Amniotic epithelial cell (primary cell): ENCODE measurements at places on chromosomes 11 and 22.

GRCh38 chr11:104090767-104091166 lies 54.3 kb downstream of the DDI1 start:
- DNase-seq: no peak

- DNase-seq: no peak
Measured at GRCh38 chr22:19520007-19520406, 4.2 kb downstream of the CLDN5 start.

DNA sequence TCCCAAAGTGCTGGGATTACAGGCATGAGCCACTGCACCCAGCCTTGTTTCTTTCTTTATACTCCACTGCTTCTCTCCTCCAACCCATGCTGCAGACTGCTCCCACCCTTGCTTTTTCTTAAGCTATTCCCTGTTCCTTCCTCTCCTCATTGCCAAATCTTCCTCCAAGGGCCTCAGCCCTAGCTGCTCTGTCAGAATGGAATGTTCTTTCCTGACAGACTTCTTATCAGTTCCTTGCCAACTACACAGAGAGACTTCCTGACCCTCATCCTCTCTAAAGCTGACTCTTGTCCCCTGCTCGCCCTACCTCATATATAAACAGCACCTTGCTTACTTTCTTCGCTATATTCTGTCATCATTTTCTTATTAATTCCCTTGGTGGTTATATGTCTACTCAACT lies 16.9 kb upstream of the PIK3C2A start:
- peak; percentile 69 for DNase-seq

DNA sequence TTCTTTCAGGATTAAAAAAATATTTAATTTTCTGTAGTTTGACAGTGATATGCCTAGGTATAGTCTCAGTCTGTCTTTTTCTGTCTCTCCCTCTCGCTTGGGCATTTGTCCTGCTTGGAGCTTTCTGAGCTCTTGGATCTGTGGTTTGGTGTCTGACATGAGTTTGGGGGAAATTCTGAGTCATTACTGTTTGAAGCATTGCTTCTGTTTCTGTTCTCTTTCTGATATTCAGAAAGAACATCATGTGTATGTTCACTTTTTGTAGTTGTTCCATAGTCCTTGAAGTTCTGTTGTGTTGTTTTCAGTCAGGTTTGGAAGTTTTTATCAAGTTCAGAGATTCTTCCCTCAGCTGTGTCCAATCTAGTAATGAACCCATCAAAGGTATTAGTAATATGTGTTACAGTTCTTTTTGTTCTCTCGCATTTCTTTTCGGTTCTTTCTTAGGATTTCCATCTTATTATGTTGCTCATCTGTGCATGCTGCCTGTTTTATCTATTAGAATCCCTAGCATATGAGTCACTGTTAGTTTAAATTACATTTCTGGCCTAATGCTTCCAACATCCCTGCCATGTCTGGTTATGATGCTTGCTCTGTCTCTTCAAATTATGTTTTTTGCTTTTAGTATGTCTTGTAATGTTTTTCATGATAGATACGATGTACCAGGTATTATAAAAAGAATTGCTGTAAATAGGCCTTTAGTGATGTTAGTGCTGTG lies 48.4 kb downstream of the DDX10 start:
- peak; percentile 82 for DNase-seq

- no peak for DNase-seq
Measured at GRCh38 chr22:24380220-24380904, 47.0 kb upstream of the ADORA2A start.

DNA sequence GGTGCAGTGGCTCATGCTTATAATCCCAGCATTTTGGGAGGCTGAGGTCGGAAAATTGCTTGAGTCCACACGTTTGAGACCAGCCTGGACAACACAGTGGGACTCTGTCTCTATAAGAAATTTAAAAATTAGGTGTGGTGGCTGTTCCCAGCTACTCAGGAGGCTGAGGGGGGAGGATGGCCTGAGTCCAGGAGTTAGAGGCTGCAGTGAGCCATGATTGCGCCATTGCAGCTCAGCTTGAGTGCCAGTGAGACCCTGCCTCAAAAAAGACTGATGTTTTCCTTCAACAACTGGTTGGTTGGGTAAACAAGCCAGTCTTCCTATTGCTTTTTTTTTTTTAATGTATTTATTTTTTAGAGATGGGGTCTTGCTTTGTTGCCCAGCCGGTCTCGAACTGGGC lies 9.2 kb downstream of the XBP1 start:
- no peak for DNase-seq

DNA sequence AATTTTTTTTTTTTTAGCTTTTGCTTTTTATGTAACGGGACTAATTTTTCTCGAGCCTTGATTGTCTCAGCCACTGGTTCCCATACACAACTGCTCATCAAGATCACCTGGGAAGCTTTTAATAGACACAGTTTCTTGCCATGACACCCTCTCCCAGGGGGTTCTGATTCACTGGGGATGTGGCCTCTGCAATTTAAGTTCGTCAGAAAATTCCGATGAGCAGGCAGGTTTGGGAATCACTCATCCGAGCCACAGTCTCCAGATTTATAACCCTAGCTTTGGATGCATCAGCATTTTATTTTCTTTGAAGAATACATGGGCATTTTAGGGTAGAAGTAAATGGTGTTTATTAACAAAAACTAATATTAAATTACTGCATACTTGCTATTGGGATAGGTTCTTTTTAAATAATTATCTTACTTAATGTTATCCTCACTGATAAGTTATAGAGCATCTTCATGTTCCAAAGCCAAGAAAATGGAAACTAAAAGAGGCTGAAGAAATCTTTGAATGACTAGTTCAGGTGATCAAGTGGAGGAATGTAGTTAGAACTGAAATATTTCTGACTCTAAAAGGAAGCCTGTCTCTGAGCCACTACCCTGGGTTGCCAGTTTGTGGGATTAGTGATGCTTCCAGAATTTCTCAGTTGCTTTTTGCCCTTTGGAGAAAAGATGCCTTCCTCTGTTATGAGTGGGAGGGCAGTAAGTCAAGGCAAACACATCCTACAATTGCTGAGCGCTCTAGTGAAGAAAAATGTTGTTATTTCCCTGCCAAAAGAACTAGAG lies 319.0 kb downstream of the DDX10 start:
- no peak for DNase-seq

GRCh38 chr11:69365558-69365957 lies 71.6 kb downstream of the MYEOV start:
- no peak for DNase-seq

DNA sequence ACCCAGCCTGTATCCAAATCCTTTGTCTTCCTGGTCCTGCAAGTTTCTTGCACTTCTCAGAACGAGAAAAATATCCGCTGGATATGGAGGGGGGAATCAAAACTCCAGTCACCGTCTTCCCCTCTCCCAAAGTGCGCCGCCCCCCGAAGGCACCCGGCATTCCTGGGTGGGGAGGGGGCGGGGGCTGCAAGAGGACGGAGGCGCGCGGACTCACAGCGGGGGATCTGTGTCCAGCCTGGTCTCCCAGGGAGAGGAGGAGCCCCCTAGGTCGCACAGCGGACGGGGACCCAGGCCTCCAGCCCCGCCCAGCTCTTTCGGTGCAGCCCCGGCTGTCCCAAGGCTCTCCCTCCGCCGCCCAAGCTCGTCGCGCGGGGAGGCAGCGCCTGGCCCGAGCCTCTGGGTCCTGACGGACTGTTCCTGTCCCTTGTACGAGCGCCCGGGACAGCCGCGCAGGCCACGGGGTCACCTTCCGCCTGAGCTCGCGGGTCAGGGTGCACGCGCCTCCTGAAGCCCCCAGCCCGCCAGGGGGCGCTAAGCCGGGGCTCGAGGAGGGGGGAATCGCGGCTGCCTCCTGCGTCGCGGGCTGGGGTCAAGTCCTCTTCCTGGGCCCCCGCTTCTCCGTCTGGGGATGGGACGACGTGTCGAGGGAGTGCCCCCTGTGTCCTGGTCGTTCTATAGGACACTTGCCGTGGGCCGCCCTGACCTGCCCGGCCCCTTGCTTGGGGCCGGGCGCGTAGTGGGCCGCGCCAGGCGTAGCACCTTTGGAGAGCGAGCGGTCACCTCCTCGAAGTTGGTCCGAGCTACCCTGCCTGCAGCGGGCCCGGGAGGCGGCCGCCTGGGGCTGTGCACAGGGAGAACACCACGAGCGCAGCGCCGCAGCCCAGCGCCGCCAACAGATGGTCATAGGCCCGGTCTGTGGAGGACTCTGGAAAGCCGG lies 2.4 kb upstream of the WNT11 start:
- peak; percentile 17 for DNase-seq

DNA sequence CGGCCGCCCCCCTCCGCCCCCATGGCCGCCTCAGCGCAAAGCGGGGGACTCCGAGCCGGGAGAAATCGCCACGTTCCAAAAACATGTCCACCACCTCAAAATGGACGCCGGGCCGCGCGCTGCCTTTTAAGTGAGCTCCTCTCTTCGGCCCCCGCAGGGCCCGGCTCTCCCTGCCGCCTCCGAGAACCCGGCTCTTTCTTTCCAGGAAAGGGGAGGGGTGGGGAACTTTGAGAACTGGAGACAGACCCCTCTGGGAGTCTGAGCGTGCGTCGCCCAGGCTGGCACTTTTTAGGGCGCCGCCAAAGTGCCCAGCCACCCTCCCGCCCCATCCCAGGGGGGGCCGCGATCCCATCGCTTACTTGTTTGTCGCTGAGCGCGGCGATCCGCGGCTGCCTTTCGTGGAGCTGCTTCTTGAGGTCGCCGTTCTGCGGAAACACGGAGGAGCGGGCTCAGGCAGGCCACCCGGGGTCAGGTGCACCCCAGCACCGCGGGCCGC lies 1.6 kb downstream of the PHF21B start:
- DNase-seq: no peak

DNA sequence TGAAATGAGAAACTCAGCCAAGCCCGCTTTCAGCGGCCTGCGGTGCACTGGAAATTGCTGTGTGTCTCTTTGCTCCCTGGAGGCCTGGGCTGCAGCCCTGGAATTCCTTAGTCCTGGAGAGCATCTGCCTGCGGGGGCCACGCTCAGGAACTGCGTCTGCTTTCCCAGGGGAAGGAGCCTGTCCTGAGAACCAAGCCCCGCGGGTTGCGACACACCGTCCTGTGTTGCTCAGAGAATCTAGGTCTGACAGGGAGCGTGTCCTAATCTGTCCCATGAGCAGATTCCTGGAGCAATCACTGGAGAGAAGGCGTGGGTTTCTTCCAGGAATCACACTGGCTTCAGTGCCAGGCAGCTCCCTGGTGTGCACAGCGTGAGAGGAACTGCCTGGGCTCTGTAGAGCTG lies 708.1 kb downstream of the BRD1 start:
- no peak for DNase-seq

DNA sequence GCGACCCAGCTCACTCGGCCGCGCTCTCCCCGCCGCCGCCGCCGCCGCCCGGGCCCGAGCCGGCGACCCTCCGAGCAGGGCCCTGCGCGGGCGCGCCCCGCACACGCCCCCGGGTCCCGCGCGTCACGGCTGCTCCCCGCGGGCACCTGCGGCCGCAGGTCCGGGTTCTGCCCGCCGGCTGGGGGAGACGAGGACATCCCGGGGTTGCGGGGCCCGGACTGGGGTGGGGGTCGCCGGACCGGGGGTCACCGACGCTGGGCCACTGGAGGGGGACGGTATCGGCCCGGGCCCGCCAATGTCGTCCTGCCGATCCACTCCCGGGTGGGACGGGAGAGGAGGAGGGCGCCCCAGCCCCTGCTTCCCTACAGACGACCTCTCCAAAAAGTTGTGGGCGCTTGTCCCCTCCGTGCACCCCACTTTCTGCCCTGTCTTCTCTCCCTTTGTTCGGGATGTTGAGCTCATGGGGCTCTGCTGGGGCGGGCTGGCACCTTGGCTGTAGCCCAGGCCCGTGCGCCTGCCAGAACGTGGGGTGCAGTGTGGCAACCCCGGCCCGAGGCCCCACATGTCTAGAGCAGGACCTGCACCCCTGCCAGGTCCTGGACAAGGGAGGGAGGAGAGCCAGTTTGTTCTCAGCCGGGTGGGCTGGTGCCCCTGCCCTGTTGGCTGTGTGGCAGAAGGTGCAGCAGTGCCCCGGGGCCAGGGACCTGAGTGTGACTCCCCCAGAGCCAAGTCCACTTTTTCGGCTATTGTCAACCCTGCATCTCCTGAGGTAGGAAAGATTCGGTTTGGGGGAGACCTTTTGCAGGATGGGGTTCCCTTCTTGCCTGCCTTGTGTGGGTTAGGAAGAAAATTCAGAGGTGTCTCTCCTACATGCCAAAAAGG lies 40.2 kb upstream of the CELSR1 start:
- DNase-seq: no peak

GRCh38 chr11:62724171-62724570 lies 3.1 kb downstream of the HNRNPUL2 start:
- DNase-seq: no peak

- peak; percentile 76 for DNase-seq
Measured at GRCh38 chr11:66855574-66856495, 1.0 kb upstream of the LRFN4 start.

GRCh38 chr22:18031695-18032454 lies 7.5 kb upstream of the MICAL3 start:
- DNase-seq: peak; percentile 93

- peak; percentile 29 for DNase-seq
Measured at GRCh38 chr22:46052801-46053562, 76.0 kb upstream of the WNT7B start.

- DNase-seq: no peak
Measured at GRCh38 chr11:133219543-133219942, 312.8 kb downstream of the OPCML start.

DNA sequence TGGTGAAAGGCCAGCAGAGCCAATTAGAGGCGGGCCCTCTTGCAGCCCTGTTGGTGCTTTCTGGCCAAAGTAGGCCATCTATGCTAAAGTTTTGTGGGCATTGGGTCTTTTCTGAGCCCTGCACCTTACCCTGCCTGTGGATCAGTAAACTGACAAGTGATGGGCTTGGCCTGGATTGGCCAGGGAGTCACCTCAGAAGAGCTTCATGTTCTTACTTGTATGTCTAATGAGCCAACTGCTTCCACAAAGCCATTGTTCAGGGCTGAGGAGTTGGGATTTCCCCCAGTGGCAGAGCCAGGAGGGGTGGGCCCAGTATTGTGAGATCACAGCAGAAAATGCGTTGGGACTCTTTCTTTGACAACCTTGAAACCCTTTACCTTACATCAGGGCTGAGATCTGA lies 90.4 kb downstream of the CWC15 start:
- no peak for DNase-seq

DNA sequence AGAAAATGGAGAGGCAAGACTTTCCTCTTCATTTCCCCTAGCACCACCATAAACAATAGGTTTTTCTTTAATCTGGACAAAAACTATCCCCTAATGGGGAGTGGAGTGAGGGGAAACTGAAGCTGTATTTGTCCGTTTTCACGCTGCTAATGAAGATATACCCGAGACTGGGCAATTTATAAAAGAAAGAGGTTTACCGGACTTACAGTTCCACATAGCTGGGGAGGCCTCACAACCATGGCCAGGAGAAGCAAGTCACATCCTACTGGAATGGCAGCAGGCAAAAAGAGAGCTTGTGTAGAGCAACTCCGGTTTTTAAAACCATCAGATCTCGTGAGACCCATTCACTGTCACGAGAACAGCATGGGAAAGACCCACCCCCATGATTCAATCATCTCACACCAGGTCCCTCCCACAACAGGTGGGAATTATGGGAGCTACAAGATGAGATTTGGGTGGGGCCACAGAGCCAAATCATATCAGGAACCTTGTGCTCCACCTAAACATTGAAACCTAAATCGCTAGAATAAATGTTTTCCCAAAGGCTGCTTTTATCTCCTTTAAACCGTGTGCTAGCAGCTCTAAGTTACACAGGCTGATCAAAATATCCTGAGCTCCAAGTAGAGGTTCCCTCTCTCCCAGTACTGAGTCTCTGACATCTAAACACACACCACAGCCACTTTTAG lies 4.3 kb downstream of the UBQLN3 start:
- DNase-seq: no peak
